GM23338 (cell line): ENCODE measurements at places on chromosomes 11 and 22.

DNA sequence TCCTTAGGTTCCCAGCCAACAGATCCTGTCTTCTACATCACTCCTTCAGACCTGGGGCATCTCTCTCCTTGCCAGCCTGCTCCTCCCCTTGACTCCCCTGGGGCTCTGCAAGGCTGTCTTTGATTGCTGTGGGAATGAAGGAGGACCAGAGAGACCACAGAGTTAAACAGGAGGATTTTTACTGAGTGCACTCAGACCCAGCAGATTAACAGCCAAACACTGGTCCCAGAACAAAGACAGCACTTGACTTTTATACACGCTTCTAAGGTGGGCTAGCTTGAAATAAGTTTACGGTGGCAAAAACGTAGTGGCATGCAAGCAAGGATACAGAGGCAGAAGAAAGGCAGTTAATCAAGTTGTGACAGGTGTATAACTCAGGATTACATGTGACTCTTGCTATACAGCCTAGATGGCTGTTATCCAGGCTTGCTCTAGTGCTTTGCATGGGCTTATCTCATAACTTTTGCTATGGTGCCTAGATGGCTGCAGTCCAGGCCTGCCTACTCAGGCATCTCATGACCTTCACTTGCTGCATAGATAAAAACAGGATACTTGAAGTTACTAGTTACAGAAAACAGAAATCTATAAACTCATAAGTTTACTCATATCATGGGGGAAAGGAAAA, 22.0 kb upstream of the GLYATL1 start:
- no peak for DNase-seq

GRCh38 chr11:107849790-107850189, 8.8 kb downstream of the SLC35F2 start:
- no peak for DNase-seq

DNA sequence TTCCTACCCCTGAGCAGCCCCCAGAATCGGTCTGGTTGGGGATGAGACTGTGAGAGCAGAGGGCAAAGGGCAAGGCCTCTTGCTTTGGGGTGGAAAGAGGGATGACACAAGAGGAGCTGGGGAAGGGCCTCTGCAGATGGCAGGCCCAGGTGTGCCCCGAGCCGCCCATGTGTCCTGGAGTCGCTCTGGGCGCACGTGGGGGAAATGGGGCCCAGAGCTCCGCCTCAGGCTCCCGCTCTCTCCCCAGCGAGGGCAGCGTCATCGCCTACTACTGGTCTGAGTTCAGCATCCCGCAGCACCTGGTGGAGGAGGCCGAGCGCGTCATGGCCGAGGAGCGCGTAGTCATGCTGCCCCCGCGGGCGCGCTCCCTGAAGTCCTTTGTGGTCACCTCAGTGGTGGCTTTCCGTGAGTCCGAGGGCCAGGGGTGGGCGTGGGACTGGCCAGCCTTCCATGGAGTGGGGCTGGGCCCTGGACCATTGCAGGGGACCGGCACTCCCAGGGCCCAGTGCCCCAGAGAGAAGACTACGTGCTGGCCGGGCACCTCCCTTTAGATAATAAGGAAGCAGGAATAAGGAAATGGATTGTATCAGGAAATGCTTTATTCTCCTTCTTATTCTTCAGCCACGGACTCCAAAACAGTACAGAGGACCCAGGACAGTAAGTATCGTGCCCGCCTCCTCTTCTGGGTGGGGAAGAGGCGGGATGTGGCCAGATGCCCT, 30.1 kb downstream of the ST14 start:
- DNase-seq: peak; percentile 64

DNA sequence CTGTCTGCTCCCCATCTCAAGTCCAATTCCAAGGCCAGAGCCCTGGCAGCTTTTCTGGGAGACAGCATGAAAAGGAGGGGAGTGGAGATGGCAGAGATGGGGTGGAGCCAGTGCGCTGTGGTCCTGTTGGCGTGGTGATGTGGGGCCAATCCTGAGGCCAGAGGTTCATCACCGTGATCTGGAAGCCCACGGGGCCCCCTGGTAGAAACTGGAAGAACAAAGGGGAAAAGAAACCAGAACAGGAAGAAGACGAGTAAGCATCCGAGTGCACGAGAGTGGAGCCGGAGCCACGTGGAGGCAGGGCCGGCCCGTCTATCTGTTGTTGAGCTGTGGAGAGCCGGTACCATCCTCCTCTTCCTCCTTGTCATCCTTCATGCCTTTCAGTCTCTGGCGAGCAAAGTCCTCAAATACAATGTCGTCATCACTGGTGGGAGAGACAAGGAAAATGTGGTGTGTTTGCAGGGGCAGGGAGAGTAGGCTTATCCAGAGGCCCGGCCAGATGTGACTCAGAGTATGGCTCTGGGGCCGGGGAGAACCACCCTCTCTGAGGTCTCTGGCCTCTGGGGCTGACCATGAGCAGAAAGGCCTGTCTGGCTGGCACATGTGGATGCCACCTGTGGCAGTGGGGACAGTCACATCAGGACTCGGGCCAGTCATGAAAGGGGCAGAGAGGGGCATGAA, 25.4 kb downstream of the TPBGL start:
- no peak for DNase-seq

GRCh38 chr11:118238929-118239328, 13.2 kb downstream of the MPZL3 start:
- peak; percentile 52 for DNase-seq

DNA sequence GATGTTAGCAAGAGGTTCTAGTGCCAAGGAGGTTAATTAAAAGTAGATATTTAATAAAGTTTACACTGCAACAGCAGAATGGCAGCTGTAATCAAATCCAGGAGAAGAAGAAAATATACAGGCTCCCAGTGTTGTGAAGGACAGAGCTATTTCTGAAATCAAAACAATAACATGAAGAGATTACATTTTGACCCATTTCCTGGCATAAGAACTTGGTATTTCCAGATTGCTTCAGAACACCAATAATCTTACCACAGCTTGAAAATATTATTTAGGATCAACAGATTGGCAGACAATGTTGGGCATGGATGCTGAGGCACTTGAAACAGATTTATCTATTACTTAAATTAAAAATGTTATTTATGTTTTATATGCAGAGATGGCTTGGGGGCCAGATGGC, 692.5 kb downstream of the KCNA4 start:
- DNase-seq: no peak

DNA sequence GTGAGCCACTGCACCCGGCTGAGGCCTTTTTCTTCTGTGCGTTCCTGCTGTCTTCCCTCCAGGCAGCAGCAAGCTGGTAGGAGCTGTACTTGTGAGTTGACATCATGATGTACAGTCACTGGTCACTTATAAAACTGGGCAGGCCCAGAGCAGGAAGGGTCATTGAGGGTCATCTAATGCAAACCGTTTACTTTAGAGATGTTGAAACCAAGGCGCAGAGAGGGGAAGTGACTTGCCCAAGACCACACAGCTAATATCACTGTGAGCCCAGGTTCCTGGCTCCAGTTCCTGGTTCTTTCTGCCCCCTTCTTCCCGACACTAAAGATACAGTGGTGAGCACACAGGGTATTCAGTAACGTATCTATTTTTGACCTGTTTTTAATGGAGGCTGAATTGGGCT, 27.3 kb downstream of the PTPRJ start:
- no peak for DNase-seq

DNA sequence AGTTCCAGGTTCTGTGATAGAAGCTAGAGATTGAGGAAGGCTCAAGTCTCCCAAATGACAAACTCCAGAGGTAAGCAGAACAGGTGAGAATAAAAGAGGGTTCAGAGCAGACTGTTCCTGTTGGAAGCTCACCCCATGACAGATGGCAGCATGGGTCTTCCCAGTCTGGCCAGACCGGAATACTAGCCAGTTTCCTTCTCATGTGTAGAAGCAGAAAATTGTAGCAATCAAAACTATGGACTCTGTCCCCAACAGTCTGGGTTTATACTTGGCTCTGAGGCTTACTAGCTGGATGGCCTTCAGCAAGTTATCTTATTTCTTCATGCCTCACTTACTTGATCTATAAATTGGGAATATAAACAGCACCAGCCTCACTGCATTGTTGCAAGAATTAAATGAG, 494.8 kb downstream of the MN1 start:
- DNase-seq: no peak

DNA sequence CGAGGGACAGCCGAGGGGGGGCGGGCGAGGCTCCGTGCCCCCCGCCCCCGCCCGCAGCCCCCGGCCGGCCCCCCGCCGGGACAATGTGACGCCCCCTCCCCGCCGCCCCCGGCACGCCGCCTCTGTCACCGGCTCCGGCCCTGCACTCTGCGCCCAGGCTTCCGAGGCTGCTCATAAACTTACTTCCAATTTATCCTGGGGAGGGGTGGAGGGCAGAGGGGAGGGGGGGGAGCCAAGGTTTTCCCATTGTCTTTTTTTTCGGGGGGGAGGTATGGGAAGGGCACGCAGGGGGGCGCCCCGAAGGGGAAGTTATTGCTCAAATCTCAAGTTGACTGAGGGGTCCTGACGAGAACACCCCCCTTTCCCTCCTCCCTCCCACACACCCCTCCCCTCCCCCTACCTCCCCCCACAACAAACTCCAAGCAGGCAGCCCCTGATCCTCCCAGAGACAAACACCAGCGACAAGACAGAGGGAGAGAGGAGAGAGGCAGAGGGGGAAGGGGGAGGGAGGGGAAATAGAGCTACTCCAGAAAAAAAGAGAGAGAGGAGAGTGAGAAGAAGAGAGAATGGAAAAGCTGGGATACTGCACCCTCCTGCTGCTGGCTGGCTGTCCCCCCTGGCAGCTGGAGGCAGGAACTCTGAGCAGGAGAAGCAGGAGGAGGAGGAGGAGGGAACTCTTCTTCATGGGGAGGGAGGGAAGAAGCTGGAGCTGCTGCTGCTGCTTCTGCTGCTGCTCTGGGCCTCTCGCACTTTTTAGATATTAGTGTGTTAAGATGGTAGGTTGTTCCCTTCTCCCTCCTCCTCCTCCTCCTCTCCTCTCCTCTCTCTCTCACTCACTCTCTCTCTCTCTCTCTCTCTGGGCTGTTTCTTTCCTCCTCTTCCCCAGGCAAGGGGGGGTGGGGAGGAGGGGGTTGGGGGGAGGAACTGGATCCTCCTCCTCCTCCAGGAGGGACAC, 631 bp downstream of the PHF21A start:
- DNase-seq: peak; percentile 91
